Stimulated activated naive B cell treated with anti-CD40 and anti-IgM and Interleukin-4, amounts not matched to agents 10 μg/mL and 1 μg/mL and 100 μg/mL, for 72 hours (primary cell): ENCODE measurements at places on chromosomes 2 and 18.

GRCh38 chr2:85428343-85428881, 9.9 kb downstream of the SH2D6 start:
- DNase-seq, result no peak
- H3K4me3 ChIP-seq, result no peak overlapping the region
- H3K36me3 ChIP-seq, result no peaks in the 10 kb centered on the region
- H3K27ac ChIP-seq, result no peak overlapping the region

DNA sequence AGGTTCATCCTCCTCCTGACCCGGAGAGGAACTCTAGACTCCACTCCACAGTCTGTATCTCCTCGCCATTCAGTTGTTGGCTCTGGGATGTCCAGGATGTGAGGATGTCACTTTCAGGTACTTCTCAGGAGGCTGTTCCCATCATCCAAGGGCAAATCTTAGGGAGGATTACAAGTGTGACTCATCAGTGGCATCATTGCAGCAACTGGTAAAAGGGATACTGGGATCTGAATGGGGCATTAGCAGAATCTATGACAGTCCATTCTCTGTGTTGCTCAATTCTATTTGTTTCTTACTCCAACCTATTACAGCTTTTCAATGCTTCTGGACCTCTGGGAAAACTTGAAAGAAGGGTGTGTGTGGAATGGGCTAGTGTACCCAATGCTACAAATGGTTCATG, 81.5 kb upstream of the FN1 start:
- H3K4me3 ChIP-seq, result no peak overlapping the region
- no peaks in the 10 kb centered on the region for H3K4me1 ChIP-seq
- no peak overlapping the region for H3K27ac ChIP-seq
- no peaks in the 10 kb centered on the region for H3K36me3 ChIP-seq
- DNase-seq, result no peak

DNA sequence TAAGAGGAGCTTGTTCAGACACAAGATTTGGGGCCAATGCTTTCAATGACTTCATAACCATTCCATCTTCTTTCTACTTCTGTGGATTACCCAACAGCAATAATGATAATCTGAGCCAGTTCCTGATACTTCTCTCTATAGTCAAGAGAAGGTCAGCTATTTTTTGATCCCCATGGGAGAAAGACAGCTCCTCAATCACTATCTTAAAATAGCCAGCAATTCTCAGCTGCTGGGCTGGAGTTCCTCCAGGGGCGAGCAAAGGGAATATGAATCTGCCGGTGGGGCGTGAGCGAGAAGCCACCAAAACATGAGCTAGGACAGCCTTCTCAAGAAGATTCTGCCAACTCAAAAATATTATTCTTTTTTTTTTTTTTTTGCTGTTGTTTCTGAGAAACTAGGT, at the start of gene TMEM182:
Gene TMEM182, plus strand, starts transcription at position 269 of the 400 bp plus-strand sequence. CDS start 187 bp downstream, outside the sequence.
- no peaks in the 10 kb centered on the region for H3K27me3 ChIP-seq
- no peak within 1 kb of the TSS for H3K4me3 ChIP-seq
- H3K27ac ChIP-seq, result no peak within 1 kb of the TSS
- no peak for DNase-seq

- no peaks in the 10 kb centered on the region for H3K27me3 ChIP-seq
- no peak overlapping the region for H3K4me3 ChIP-seq
- H3K36me3 ChIP-seq, result no peaks in the 10 kb centered on the region
- DNase-seq, result no peak
- no peaks in the 10 kb centered on the region for H3K4me1 ChIP-seq
Observed at GRCh38 chr2:40150266-40150665, 301.6 kb downstream of the SLC8A1 start.

DNA sequence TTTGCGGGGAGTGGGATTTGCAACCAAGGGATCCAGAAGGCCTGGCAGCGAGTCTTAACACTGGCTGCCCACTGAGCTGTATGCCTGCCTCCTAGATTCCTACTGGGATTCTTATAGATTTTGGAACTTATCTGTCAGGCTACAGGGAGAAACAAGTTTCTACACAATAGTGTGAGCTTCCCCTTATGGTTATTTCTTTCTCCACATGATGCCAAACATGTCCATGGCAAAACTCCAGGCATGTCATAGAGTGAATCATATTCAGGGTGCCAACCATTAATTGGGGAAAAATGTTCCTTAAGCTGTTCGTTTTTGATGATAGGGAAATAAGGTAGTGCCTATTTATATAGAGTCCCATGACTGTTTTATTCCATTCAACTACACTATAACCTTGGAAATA, 1185.2 kb upstream of the CELF4 start:
- no peak overlapping the region for H3K27ac ChIP-seq
- H3K27me3 ChIP-seq, result no peaks in the 10 kb centered on the region
- no peak overlapping the region for H3K4me3 ChIP-seq
- no peaks in the 10 kb centered on the region for H3K36me3 ChIP-seq
- no peak for DNase-seq
- H3K4me1 ChIP-seq, result no peaks in the 10 kb centered on the region

DNA sequence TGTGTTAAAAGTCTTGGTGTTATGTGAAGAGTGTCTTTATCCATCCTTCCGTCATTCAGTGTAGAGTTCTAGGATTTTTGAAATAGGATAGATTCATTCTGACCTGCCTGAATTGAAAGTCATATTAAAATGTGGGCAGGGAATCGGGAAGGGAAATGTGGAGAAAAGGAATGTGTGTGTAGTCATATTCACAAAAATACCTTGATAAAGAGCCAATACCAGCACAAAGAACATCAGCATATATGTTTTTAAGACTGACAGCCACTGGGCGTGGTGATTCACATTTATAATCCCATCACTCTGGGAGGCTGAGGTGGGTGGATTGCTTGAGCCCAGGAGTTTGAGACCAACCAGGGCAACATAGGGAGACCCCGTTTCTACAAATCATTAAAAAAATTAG, 188.1 kb downstream of the CAMKMT start:
- no peaks in the 10 kb centered on the region for H3K27me3 ChIP-seq
- no peak for DNase-seq
- H3K27ac ChIP-seq, result no peak overlapping the region
- peaks cover 11% of the 10 kb centered on the region for H3K36me3 ChIP-seq
- H3K4me3 ChIP-seq, result no peak overlapping the region

DNA sequence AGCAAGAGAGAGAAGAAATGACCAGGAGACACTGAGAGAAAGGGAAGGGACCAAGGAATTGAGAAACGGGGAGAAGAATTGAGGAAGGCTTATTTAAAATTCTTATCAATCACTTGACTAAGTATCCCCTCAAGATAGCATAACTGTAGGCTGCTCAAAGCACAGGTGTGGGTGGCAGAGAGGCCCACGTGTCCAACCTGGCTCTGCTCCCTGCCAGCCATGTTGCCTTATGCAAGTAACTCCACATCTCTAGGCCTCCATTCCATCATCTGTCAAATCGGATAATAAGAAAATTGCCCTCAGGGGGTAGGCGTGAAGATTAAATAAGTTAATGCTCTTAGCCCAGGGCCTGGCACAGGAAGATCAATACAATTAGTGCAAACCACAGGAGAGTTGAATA, 7.4 kb upstream of the NPAS2 start:
- no peak overlapping the region for H3K4me3 ChIP-seq
- H3K27me3 ChIP-seq, result peaks cover 57% of the 10 kb centered on the region
- H3K36me3 ChIP-seq, result no peaks in the 10 kb centered on the region
